Left kidney (tissue), 8 donors: ENCODE measurements at places on chromosomes 7 and 10.

DNA sequence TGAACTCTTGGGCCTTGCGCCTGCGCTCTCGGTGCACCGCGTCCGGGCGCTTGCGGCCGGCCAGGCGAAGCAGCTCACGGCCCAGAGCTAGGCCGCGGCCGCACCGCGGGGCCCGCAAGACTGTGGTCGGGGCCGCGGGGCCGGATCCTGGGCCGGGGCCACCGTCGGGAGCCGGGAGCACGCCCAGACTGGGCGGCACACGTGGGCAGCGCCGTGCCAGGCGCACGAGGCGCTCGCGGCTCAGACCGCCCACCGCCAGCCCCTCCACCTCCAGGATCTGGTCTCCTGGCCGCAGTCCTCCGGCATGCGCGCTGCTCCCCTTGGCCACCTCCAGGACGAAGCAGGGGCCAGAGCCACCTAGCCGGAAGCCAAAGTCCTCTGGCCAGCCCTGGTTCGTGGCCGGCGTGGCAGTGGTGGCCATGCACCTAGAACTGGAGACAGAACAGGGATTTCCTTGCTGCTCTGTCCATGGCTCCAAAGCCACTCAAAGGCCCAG, at the start of gene GRID2IP:
Gene GRID2IP (minus strand): TSS at position 446 of the 496 bp plus-strand sequence. CDS start 25 bp downstream, at position 421.
- DNase-seq = no peak

DNA sequence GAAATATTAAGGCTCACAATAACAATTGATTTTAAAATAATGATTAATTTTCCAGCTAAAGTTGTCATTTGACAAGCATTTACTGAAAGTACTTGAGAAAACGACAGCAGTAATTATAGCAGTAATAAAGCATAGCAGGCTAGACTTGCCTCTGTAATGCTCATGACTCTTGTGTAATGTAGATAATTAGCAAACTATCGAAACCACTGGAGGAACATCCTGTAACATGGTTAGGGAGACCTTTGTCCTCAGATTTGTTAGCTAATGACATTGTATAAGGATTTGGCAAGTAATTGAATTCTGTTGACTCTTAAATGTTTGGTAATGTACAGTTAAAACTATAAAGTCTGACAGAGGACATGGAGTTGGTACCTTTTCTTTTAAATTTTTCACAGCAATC, 24.8 kb downstream of the ARL4A start:
- no peak for DNase-seq

DNA sequence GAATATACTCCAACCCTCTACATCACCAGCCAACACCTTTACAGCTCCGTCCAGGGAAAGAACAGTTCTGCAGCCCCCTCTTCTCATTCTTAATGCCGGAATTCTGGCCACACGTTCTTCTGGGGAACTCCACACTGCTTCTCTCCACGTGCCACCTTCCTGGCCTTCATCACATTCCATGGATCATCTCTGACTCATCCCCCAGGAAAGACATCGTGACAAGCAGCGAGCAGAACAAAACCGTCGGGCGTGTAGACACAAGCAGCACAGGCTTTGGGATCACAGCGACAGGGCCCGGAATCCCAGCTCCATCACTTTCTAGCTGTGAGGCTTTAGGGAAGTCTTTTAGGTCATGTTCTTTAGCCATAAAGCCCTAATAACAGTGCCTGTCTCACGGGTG, 590.3 kb upstream of the FOXK1 start:
- no peak for DNase-seq

GRCh38 chr7:130390486-130390885, 10.2 kb downstream of the CPA1 start:
- no peak for DNase-seq

GRCh38 chr7:91503934-91504555, 239.8 kb downstream of the FZD1 start:
- DNase-seq = no peak

GRCh38 chr10:95221124-95221523, 27.1 kb downstream of the ACSM6 start:
- no peak for DNase-seq

DNA sequence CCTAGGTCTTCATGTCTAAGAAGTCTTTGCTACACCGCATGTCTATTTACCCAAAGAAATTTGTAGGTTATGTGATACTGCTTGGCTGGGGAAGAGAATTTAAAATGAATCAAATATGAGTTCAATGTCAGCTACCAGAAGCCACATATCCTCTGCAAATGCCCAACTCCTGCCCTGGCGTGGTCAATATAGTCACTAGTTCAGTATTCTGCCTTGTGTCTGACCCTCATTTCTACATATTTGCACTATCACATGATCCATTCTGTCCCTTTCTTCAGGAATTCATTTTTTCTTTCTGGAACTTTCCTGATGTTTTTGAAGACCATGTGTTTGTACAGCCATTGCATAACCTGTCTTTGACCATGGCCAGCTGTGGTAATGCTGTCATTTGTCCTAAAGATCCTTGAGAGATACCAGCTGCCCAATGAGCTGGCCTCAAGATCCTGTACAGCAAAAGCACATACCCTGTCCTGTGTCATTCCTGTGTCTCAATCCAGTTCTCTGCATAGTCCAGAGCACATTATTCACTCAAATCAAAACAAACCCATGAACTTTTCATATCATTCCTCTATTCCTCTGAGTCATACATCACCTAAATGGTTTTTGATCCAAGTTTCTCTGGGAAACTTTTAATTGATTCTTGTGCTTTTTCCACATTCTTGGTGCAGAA, 524.5 kb downstream of the PARD3 start:
- no peak for DNase-seq

GRCh38 chr7:8536431-8536830, 103.0 kb downstream of the NXPH1 start:
- no peak for DNase-seq
